Stimulated activated CD4-positive, alpha-beta T cell treated with anti-CD3 and anti-CD28 coated beads, Interleukin-4, amount 100 ng/mL, for 24 hours (primary cell): ENCODE measurements at places on chromosomes 6 and 20.

GRCh38 chr20:15256676-15257568 lies 919.5 kb upstream of the FLRT3 start:
- no peak for DNase-seq

DNA sequence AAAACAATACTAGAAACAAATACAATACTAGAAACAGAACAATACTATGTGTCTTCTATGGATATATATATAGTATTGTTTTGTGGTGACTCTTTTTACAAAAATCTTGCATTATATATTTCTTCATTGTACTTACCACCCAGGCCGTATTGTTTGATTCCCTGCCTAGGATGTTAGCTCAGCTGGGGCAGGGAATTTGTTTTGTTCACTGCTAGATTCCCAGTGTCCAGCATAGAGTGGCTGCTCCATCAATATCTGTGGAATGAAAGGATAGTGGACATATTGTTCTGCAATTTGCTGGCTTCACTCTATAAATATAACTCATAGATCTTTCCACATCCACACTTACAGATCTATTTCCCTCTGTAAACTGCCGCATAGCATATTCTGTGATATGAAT lies 21.5 kb upstream of the PREX1 start:
- DNase-seq: no peak

DNA sequence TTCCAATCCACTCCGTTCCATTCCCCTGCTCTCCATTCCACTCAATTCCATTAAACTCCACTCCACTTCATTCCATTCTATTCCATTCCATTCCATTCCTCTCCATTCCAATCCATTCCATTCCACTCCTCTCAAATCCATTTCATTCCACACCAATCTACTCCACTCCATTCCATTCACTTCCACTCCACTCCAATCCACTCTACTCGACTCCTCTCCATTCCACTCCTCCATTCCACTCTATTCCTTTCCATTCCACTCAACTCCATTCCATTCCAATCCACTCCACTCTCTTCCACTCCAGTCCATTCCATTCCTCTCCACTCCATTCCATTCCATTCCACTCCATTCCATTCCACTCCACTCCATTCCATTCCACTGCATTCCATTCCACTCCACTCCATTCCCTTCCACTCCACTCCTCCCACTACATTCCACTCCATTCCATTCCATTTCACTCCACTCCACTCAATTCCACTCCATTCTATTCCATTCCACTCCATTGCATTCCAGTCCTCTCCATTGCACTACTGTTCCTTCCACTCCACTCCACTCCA lies 22.6 kb upstream of the DEFB125 start:
- DNase-seq: no peak

GRCh38 chr20:22403022-22403631 lies 181.2 kb downstream of the FOXA2 start:
- no peak for DNase-seq

DNA sequence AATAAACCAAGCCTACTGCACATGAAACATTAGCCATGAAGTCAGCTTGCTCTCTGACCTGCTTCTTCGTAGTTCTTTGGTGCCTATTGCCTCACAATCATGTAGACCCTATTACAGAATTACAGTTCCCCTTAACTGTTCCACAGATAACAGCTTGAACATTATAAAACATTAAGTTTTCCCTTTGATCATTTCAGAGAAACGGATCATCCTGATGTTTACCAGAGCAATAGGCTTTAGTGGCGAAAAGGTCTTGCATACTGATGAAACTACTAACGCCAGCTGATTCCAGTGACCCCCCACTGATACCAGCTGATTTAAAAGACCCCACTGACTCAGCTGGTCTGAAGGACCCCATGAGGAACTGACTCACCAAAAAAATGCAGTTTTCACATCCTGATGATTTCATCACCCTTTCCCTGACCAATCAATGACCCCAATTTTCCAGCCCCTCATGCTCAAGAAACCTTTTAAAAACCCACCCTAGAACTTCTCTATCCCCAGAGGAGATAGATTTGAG lies 39.4 kb upstream of the MLIP start:
- DNase-seq: no peak

GRCh38 chr6:63502156-63502555 lies 70.1 kb upstream of the LOC128125822 start:
- no peak for DNase-seq

DNA sequence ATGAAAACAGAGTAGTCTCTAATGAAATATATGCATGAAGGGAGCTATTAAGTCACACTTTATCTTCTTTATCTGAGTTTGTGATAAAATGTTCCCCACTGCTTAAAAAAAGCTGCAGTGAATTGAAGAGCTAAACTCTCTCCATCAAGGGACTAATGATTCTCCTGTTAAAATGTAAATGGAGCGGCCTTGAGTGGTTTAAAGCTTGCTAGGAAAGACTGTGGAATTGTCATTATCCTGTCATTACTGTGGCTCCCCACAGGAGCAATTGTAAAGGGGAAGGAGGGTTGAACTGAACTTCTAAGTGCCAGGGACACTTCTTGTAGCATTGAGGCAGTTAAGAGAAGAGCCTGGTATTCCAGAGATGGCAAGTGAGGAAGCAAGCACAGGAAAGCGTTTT lies 17.3 kb upstream of the CNR1 start:
- no peak for DNase-seq

DNA sequence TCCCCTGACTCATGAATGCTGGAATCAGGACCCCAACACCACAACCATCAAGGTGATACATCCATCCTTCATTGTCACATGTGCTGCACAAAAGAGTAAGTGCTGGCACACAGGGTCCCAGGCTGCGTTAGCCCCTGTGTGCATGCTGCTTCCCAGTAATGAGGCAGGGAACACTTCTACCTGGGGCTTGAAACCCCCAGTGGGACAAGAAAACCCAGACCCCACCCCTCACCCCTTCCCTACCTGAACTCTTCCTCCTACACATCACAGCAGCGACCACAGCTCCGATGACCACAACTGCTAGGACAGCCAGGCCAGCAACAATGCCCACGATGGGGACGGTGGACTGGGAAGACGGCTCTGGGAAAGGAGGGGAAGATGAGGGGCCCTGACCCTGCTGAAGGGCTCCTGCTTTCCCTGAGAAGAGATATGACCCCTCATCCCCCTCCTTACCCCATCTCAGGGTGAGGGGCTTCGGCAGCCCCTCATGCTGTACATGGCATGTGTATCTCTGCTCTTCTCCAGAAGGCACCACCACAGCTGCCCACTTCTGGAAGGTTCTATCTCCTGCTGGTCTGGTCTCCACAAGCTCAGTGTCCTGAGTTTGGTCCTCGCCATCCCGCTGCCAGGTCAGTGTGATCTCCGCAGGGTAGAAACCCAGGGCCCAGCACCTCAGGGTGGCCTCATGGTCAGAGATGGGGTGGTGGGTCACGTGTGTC lies 2.0 kb downstream of the HLA-B start:
- no peak for DNase-seq

DNA sequence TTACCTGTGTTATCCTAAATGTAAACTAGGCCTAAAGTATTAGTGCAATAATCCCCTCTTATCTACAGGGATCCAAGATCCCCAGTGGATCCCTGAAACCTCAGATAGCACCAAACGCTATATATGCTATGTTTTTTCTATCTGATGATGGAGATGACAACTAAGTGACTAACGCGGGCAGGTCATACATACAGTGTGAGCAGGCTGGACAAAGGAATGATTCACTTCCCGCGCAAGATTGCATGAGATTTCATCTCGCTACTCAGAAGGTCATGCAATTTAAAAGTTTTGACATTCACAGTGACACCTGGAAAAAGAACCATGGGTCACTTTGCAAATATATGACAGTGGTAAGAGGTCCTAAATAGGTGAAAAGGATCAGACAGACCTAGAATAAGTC lies 875.9 kb downstream of the HACE1 start:
- DNase-seq: no peak

- no peak for DNase-seq
These were observed 113.9 kb downstream of the EDN1 start for GRCh38 chr6:12403947-12404647.

DNA sequence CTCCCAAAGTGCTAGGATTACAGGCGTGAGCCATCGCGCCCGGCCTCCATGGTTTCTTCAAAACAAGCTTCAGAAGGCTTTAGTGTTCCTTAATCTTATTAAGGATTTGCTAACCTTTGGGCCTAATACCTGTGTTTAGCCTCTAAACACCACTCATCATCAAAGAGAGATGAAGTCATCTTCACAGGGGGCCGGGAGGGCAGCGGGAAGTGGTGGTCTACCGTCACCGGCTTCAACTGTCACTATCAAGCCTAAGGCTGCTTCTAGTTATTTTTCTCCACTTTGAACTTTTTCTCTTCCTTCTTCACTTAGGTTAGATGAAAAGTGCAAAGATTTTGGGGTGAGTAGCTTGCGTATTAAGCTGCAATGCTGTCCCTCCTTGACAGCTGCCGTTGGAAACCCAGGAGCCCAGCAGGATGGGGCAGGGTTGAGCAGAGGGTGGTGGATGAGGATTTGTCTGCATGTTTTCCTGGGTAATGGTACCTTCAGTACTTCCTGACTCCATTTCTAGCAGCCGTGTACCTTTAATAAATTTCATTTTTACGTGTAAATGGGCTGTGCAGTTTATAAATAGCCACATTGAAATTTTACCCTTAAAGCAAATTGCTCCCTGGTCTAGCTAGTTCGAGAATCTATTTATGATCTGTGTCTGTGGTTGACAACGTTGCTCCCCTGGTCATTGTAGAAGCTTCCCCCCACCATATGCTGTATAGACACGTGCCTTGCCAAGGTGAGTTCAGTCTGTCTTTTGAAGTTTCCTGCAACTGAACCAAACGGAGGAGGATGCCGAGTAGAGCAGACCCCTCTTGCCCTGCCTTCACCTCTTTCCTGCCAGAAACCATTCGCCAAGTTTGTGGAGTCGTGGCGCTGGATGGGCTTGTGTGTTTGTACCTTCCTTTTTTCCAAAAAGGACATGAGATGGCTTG lies 64.8 kb downstream of the SYNJ2 start:
- no peak for DNase-seq

GRCh38 chr6:156396068-156396771 lies 381.0 kb upstream of the ARID1B start:
- DNase-seq: peak; percentile 24
